ENCODE measurements at places on chromosomes 1 and 21.

DNA sequence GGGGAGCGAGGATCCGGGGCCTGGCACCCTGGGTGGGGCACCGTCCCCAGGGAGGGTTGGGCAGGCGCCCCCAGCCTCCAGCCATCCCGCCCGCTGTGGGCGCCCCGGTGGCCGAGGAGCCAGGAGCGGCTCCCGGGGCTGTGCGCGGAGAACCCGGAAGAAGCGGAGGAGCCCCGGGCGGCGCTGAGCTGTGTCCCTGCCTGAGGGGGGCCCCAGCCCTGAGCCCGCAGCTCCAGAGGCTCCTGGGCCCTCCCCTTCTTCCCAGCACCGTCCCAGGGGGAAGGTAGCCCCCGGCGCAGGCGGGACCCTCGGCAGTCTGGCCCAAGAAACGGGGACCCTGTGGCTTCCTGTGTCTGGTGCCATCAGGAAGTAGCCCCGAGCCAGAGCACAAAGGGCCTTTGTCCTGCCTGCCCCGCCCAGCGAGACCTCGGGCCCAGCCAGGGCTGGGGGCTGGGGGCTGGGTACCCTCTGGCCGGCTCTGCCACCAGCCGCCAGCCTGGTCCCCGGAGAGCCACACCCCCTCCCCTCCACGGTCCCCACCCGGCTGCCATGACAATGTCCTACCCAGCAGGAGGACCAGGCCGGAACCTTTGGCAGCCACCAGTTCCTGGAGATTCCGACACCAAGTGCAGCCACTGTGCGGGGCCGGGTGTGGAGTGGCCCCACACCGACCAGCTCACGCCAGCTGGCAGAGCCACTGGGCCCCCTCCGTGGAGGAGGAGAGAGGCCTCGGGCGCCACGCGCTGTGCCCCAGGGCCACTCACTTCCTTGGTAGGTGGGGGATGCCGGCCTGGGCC is 15.6 kb upstream of the TTLL10 start:
- peak; percentile 74 for DNase-seq

DNA sequence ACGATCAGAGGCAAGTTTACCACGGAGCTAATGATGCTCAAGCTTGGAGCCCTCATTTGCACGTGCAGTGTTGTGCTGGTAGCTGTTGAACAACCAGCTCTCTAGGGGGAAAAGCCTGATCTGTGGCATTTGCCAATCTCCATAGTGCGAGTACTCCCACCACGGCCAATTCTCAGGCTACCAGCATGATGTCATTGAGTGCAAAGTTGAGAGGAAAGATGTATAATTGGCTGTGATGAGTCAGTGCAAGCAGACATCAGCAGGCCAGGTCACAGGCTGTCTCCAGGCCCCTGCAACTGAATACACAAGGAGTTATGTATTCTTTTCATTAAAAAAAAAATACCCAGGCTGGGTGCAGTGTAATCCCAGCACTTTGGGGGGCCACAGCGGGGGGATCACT is 233.1 kb upstream of the VAMP3 start:
- DNase-seq = peak; percentile 40

DNA sequence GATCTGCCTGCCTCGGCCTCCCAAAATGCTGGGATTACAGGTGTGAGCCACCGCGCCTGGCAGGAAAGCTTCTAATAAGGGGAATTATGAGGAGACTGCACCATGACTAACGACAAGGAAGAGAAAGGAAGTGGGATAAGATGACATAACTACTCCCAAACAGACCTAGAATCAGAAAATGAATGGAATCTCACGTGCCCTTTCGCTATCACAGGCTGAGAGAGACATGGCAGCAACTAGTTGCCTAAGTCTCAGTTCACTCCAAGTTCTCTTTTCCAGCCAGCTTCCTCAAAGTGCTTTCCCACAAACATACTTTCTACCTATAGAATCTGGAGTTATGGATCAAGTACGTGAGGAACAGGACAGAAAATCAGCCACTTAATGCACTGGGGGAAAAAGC is 2.0 kb downstream of the PI4KB start:
- peak; percentile 72 for DNase-seq

GRCh38 chr1:207867136-207868109 is 43.5 kb downstream of the CD34 start:
- DNase-seq = no peak

DNA sequence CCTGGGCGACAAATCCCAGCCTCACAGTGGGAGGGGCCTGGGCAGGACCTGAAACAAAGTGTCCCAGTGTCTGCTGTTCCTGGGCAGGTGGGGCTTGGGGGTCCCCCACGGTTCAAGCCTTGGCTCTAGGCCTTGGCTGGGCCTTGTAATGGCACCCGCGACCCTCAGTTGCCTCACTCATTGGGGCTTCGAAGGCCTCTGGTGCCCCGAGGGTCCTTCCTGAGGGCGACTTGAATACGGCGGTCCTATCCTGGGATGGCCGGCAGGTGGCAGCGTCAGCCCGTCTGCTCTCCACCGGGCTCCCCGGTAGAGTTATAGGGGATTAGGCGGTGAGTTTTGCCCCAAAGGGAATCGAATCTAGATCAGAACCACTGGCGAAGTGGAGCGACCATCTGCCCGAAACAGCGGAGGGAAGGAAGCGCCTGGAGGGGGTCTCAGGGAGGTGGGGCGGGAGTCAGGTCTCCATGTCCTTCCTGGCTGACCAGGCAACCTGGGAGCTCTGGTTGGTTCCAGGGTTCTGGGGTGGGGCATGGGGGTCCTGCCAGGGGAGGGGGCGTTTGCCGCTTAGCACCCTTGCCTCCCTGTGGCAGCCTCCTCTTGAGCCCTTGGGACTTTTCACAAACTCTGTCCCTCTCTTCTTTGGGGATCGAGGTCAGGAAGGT is 2.1 kb upstream of the PEX10 start:
- peak; percentile 68 for DNase-seq

GRCh38 chr1:234486858-234487840 is 8.2 kb upstream of the TARBP1 start:
- peak; percentile 73 for DNase-seq

GRCh38 chr1:30663596-30664091 is 59.7 kb downstream of the MATN1 start:
- DNase-seq = no peak

DNA sequence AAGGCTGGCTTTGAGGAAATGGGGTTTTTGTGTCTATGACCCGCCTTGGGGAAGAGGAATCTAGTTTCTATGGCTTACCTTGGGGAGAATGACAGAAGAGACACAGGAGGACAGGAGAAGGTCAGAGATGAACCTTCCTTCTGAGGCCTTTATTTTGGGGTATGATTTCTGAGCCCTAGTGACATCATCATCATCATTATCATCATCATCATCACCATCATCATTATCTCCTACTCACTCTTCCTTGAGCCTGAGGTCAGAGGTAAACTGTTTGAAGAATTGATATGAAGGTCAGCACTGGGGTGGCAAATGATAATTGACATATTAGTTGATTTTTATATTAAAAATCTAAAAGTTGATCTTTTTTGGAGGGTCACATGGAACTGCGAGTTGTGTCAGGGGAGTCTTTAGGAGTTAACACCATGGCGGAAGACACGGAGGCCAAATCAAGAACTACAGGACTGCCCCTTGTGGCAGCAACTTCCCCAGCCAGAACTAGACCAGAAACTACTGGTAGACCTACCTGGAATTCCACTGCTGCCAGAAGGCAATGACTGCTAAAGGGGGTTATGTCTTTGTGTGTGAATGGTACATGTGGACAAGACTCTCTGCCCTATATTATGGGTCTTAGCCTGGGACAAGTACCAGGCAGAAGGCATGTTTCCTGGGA is 49.8 kb upstream of the WLS start:
- no peak for DNase-seq

GRCh38 chr1:202282025-202282371 is 59.7 kb downstream of the UBE2T start:
- no peak for DNase-seq

GRCh38 chr21:46503922-46504550 is 45.3 kb downstream of the DIP2A start:
- no peak for DNase-seq

DNA sequence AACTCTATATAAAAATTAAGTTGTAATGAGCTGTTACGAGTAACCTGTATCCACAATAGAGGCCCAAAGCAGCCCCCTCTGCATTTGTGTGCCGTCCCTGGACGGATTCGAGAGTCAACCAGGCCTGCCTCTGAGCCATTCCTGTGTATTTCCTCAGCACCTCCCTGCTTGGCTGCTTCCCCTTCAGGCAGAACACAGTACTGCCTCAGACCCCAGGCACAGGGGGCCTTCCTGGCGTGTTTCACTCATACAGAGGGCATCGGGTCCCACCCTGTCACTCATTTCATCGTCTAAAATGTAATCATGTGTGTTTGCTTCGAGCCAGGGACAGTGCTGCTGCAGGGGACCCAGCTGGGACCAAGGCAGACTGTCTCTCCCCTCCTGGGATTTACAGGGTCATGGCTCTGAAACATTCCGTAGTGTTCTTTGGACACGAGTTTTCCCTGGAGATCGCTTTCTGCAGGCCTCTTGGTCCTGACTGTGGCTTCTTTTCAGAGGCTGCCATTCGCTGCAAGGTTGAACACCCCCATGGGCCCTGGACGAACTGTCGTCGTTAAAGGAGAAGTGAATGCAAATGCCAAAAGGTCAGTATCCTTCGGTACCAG is 19.4 kb downstream of the LGALS8 start:
- DNase-seq = no peak

DNA sequence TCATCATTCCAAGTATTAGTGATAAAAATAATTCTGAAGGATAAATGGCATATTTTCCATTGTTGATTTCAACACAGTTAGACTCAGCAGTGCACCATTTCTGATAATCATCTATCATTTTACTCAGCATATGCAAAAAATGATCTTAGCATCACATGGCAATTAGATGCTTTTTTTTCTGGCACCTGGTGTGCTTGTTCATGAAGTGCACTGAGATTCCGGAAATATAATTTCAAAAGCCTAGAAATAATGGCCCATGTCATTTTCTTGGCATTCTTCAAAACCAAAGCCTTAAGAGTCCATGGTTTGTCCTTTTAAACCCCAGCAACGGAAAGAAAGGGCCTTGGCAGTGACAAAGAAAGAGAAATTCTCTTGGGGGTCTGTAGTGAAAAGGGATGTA is 278.8 kb downstream of the KIF26B start:
- no peak for DNase-seq

- DNase-seq = no peak
Observed at GRCh38 chr1:195704028-195704427, 904.2 kb downstream of the KCNT2 start.

DNA sequence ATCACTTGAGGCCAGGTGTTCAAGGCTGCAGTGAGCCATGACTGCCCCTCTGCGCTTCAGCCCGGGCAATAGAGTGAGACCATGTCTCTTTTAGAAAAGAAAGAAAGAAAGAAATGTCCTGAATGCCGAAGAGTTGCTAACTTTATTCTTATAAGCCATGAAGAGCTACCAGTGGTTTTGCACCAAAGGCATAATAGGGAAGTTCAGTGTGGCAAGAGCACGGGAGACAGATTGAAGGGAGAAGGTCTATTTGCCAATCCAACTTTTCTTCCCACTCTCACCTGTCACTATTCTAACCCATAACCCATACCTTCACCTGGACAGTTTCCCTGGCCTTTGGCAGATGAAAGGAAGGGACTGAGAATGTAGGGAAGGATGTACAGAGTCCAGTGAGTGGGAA is 4.4 kb upstream of the PEA15 start:
- DNase-seq = peak; percentile 53

GRCh38 chr1:86339014-86339812 is 56.9 kb downstream of the ODF2L start:
- peak; percentile 79 for DNase-seq

GRCh38 chr1:64851664-64852063 is 106.8 kb downstream of the RAVER2 start:
- DNase-seq = no peak

DNA sequence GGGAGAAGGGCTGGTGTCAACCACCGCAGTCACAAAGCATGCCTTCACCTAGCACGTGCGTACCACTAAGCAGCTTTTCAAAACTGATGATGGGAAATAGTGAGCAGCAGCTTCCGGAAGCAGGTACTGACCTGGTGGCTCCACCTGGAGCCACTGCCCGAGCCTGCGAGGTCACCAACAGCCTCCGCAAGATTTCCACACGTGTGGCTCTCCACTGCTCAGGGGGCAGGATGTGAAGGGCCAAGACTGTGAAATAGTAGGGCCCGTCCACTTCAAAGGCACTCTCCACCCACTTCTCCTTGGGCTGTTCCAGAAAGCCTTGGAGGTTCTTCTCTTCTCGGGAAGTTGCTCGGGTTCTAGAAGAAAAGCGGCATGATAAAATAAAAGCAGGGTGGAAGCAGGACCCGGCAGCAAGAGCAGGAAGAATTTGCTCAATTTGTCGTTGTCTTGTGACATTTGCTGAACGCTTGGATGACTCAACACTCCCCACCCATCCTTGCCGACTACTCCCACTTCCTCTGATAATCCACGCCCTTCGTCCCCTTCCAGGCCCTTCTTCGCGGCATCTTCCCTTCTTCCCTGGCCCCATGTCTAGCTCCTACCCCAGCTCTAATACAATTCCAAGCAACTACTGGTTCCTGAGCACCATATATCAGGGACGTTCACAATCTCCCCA is 124.9 kb upstream of the IFFO2 start:
- DNase-seq = peak; percentile 81

- peak; percentile 35 for DNase-seq
Observed at GRCh38 chr1:112998592-112999235, 42.7 kb upstream of the SLC16A1 start.

DNA sequence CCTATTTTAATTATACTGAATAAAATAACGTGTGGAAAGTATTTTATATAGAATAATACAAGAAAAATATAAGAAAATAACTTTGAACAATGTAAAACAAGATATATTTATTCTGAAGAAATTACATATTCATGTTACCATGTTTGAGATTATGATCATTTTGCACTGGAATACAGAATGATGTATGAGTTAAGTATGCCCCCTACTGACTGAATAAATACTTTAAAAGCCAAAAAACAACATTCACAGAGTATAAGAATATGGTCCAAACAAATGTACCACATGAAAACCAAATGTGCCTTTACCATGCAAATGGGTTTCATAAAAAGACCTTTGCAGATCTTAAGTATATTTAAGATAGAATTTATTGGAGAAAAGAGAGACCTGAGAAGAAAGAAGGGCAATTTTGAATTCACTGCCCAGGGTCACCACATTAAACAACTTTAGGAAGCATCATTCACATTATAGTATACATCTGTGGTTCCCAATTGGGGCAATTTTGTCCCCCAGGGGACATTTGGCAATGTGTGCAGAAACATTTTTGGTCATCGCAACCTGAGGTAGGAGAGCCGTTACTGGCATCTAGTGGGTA is 136.6 kb upstream of the GFI1 start:
- DNase-seq = peak; percentile 32

DNA sequence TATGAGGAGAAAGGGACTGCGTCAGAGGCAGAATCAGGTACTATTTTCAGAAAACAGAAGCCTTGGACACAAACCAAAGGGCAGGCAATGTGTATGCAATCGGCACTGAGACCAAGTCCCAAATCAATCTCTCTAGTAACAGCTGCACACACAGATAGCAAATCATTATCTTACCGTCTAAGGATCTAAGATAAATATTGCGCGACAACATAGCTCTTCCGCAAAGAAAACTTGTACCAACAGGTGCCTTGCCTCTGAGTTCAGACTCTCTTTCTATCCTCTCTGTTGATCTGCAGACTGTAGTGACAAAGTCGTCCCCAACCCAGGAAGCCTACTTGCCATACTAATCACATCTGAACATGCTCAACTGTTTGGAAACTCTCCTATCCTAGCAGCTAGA is 22.6 kb upstream of the SAMD13 start:
- no peak for DNase-seq
